Activated CD4-positive, alpha-beta T cell treated with anti-CD3 and anti-CD28 coated beads, Interleukin-2, Interleukin-4, amounts not matched to agents 100 ng/mL and 50 ng/mL, durations not matched to agents 16 hours and 8 hours (primary cell): ENCODE measurements at places on chromosomes 13 and 19.

DNA sequence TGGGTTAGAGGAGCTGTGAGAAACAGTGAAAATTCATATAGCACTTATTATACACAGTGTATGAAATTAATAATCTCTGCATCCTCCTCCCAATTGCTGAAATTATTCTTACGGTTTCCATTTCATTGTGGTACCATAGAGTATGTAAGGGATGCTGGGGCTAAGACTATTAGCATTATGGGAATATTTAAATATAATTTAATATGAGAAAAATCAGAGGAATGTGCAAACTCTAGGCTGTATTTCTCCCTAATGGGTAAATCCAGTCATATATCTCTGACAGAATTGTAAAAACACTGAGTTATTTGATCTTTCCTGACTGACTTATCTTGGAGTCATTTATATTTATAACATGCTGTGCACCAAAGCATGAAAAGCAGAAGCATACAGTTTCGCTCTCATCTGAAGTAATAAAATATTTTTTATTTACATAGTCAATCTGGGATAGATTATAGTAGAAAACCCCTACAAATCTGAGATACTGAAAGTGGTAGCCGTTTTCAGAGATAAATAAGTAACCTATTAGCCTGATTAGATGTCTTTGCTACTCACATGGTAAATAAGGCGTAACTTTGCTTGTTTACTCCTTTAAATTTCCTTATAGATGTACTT is 34.9 kb downstream of the LRCH1 start:
- no peak for DNase-seq

DNA sequence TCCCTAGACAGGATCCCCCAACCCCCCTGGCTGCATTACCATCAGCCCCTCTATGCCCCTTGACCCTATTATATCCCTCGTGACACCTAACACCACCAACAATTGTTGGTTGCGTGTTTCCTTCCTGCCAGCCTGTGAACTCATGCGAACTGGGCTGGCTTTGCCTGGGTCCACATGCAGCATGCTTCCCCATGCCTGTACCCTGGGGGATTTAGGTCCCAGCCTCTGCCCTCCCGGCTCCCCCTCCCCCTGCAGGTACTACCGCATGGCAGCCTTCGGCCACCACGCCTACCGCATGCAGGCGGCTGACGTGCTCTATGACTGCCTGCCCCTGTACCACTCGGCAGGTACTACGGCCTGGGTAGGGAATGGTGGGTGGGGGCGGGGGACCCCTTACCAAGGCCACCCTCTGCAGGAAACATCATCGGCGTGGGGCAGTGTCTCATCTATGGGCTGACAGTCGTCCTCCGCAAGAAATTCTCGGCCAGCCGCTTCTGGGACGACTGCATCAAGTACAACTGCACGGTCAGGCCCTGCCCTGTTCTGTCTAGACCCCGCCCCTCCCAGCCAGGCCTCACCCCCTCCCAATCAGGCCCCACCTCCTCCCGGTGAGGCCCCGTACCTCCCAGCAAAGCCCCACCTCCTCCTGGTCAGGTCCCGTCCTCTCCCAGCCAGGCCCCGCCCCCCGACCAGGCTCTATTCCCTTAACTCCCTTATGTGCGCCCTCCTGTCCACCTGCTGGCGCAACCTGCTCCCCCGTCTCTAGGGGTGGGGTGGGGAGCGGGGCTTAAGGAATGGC is 18.5 kb downstream of the SLC27A1 start:
- DNase-seq, result peak; percentile 65

- DNase-seq, result peak; percentile 54
These were observed 56.8 kb downstream of the THSD1 start for GRCh38 chr13:52348983-52349780.

DNA sequence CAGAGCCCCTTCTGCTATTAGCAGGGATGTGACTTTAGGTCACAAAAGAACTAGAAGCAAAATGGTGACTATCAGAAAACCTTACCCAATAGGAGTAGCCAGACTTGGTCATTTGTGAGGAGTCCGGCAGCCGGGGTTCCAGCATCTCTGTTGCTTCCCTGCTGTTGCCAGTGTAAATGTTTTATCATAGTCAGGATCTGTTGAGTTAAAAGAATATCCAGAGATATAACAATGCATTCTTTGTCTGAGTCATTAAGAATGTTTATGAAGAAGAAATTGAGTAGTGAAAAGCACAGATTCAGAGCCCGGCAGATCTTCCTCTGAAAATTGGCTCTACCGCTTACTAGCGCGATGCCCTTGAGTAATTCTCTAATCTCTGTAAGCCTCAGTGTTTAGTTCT is 84.2 kb downstream of the COL4A2 start:
- no peak for DNase-seq

DNA sequence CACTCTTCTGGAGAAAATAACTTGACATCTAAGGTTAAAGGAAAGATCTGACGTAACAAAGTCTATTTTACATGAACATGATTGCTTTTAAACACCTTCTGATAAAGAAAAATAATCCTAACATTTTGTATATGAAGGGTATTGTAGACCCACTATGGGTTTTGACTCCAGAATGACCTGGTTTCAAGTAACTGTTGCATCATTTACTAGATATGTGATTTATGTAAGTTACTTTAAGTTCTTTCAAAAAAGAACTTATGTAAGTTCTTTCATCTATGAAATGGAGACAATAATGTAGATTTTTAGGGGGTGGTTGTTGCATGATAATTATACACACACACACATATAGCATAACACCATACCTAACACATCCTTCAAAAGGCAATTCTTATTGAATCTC is 147.6 kb upstream of the MIR17HG start:
- DNase-seq, result no peak

- DNase-seq, result no peak
These were observed 23.2 kb upstream of the GPC5 start for GRCh38 chr13:91375116-91375729.

DNA sequence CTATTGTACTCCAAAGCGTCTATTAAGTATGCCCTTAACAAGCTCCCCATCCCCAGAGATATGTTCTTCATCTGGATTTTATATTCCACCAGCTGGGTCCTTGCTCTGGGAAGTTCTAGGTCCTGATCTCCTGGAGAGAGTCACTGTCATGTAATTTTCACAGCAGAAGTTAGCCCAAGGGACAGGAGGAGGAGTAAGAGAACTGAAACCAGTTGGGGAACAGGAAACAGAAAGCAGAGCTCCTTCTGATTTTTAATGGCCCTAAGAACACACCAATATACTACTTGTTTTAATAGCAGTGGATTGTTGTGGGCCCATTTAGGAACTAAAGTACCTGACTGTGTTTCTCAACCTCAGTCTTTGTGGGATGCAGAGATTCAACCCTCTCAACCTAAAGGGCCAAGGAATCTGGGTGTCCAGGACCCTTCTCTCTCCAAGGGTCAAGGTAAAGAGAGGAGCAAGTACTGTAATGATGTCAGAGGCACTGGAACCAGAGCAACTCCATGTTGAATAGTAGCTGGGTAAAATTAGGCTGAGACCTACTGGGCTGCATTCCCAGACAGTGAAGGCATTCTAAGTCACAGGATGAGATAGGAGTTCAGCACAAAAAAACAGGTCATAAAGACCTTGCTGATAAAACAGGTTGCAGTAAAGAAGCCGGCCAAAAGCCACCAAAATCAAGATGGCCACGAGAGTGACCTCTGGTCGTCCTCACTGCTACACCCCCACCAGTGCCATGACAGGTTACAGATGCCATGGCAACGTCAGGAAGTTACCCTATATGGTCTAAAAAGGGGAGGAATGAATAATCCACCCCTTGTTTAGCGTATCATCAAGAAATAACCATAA is 8.1 kb upstream of the FPR3 start:
- DNase-seq, result no peak

GRCh38 chr19:41590936-41591335 is 15.0 kb downstream of the CEACAM21 start:
- DNase-seq, result no peak
